ENCODE measurements at places on chromosomes 16 and 17.

DNA sequence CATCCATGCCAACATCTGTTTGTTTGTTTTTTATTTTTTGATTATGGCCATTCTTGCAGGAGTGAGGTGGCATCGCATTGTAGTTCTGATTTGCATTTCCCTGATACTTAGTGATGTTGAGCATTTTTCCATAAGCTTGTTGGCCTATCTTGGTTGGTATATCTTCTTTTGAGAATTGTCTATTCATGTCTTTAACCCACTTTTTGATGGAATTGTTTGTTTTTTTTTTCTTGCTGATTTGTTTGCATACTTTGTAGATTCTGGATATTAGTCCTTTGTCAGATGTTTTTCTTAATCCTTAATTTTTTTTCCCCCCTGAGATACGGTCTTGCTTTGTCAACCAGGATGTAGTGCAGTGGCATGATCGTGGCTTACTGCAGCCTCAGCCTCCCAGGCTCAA is 43.0 kb downstream of the RNF135 start:
- DNase-seq = no peak

GRCh38 chr16:12358898-12359297 is 382.4 kb downstream of the SNX29 start:
- DNase-seq = no peak

- no peak for DNase-seq
These were observed 1.5 kb downstream of the SP2 start for GRCh38 chr17:47897561-47897960.

- no peak for DNase-seq
These were observed 26.7 kb downstream of the DNASE1 start for GRCh38 chr16:3681206-3681605.

GRCh38 chr17:79294459-79295071 is 219.9 kb downstream of the ENGASE start:
- DNase-seq = peak; percentile 46

- DNase-seq = no peak
These were observed 6.1 kb upstream of the EFTUD2 start for GRCh38 chr17:44905006-44906000.

GRCh38 chr17:28509789-28510188 is 3.6 kb downstream of the FOXN1 start:
- DNase-seq = no peak

DNA sequence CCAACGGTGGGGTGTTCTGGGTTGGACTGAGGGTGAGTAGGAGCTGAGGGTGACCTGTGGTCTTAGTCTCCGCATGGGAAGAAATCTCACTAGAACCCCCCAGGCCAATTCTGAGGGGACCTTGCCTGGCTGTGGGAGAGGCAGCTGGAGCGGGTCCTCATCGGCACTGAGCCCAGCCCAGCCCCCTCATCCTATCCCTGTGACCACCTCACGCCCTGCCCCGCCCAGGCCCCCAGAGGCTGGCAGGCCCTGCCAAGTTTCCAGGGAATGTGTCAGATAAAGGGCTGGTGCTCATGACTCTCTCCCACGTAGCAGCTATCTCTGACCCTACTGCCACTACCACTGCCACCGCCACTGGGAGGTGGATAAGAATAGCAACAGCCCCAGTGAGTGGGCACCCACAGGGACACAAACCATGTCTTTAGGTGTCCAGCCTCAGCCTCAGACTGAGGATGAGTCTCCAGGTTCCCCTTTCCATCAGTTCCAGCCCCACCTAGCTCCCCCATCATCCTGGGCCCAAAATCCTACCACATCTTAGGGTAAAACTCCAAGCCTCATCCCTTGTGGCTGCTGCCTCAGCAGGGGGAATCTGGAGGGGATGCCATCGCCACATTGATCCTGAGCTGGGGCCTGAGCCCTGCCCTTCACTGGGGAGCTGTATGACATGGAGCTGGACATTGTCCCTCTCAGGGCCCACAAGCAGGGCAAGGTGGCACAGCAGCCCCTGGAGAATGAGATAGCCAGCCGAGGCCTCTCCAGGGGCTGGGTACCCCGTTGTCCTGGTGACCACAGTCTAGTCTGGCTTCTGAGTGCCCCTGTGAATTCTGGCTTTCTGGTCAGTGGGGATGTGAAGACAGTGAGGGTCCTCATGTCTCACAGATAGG is 14.9 kb downstream of the CDH16 start:
- DNase-seq = no peak

DNA sequence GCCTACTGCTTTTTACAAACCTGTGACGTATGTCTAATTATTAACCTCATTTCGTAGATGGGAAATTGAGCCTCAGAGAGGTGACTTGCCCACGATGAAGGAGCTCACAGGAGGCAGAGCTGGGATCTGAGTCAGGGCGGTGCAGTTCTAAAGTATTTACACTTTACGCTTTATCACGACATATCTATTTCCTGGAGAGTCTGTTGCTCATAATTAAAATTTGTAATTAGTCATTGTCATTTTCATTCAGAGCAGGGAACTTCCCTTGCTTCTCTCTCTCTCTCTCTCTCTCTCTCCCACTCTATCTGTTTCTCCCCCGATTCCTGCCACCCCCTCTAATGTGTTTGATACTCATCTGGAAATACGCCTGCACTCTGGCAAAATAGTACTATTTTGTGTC is 5.9 kb downstream of the SLC5A11 start:
- no peak for DNase-seq

DNA sequence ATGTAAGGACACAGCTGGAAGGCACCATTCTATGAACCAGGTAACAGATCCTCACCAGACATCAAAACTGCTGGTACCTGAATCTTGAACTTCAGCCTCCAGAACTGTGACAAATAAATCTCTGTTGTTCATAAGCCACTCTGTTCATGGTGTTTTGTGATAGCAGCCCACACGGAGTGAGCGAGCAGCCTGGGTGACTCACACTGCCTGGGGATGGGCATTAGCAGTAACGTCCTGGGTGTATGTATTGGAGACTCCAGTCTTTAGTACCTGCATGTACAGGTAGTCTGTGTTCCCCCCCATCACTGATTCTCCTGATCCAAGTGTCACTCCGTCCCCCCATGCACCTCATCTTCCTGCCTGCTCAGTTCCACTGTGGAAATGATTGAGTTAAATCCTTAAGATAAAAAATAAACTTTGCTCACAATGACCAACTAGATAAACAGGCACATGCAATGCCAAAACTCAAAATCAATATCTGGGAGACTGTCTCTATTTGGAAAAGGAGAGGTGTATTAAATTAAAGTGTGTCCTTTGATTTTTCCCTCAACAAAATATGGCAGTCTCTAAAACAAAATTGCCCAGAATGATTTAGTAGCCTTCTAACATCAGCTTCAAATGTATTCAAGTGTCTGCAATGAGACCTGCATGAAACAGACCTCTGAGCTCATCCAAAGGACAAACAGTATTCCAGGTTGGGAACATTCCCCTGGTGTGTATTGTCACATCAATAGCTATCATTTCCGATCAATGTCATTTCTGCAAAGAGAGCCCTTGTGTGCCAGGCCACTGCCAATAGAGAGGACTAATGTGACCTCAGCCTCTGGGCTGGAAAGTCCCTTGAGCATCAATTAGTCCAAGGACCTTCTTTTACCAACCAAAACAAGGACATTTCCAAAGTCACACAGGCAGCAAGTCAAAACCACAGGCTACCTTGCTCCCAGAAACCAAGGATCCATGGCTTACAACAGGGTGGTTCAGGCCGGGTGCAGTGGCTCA is 12.2 kb upstream of the VAT1L start:
- DNase-seq = no peak

- DNase-seq = peak; percentile 10
These were observed 434 bp upstream of the CPSF4L start for GRCh38 chr17:73261952-73262675.

GRCh38 chr17:1516388-1517161 is at the start of gene INPP5K:
INPP5K (minus strand) TSS chr17:1516612; CDS start chr17:1516499, 113 bp downstream.
- peak; percentile 97 for DNase-seq

- DNase-seq = no peak
These were observed 4.0 kb downstream of the MAP2K6 start for GRCh38 chr17:69418535-69418934.

DNA sequence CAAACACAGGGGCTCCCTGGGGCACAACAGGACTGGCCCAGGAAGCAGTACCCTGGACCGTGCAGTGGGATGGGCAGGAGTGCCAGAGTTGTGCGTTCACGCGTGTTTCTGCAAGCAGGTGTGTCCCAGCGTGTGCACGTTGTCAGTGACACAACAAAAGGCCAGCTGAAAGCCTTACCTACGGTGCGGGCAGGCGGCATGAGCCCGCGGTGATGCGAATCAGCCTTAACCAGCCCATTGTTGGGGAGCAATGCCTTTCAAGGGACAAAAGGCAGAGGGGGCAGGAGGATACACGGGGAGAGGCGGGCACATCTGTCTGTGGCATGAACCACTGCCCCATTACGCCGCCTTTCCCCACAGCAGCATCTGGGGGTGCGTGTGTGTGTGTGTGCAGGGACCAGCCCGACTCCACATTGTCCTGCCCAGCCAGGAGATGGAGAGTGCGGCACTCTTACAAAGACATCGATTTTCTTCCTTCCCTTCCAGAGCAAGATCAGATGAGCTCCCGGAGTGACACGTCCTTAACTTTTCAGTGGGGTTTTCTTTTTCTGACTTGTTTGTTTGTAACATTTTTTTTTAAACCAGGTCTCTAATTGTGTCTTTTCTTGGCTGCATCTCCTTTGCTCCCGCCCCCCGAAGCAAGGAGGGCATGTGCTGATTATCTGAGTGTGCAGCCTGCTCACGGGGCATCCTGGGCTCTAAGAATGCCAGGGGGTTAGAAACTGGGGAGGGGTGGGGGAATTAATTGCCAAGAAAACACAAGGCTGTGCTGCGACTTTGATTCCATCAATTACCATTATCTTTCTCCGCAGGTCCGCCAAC is 158.1 kb downstream of the ZNF423 start:
- no peak for DNase-seq

DNA sequence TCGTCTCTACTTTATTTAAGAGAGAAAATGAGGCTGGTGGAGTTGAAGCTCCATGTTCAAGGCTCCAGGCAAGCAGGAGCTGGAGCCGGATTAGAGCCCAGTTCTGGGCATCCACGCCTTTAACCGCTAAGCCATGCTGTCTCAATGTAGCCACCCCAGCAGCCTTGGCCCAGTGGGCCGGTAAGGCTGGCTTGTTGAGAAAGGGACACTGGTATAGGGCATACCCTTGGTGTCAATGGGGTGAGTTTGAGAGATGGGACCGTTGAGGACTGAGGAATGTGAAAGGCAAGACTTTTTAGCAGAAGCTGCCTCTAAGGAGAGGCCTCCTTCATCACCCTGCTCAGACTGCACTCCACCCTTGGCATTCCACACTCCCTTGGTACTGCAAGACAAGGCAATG is 147.4 kb downstream of the CYLD start:
- no peak for DNase-seq

GRCh38 chr17:48878920-48879898 is 13.4 kb upstream of the ATP5MC1 start:
- peak; percentile 65 for DNase-seq

DNA sequence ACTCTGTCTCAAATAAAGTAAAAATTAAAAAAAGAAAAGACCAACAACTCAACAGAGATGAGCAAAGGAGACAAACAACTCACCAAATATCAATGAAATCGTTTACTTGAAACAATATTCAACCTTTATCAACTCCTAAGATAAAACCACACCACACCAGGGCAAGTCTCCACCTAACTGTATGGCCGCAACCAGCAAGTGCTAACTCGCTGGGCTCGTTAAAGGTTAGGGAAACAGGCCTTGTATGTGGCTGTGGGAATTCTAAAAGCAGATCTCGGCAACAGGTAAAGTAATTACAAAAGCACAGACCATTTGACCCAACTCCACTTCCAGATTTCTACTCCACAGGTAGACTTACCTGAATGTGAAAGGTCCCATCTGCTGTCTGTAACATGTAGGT is 9.3 kb downstream of the ZCCHC14 start:
- no peak for DNase-seq

DNA sequence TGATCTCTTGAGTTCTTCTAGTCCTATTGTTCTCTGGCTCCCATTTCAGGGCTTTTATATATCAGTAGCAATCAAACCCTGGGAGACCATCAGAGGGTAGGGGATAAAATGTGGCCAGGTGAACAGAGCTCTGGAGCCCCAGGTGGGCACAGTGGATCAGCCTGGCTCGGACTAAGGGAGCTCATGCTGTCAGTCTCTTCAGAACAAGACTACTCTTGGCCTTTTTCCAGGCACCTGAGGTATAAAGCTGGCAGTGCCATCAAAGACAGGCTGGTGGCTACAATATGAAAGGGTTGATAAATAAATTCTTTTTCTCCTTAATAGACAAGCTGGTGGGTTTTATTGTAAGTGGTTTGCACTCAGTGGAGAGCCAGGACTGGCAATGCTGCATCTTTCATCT is 160.0 kb upstream of the CCL2 start:
- no peak for DNase-seq

GRCh38 chr17:3827124-3827773 is 18.8 kb downstream of the NCBP3 start:
- DNase-seq = peak; percentile 78

GRCh38 chr16:57724531-57724930 is 11.0 kb upstream of the KATNB1 start:
- no peak for DNase-seq

DNA sequence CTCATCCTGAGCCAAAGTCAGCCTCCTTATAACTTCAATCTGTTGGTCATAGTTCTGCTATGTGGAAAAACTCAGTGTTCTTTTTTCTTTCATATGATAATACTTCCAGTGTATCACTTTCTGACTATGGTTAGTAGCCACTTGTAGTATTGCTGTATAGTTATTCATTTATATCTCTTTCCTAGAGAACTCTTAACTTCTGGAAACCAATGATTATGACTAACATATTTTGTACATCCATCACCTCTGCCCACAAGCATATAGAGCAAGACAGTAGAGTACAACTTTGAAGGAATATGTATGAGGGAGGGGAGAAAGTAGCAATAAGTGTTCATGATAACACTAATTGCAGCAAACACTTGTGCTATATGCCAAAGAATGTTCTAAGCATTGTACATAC is 38.6 kb downstream of the COX10 start:
- no peak for DNase-seq

GRCh38 chr17:79944821-79945391 is 90.8 kb downstream of the TBC1D16 start:
- no peak for DNase-seq

DNA sequence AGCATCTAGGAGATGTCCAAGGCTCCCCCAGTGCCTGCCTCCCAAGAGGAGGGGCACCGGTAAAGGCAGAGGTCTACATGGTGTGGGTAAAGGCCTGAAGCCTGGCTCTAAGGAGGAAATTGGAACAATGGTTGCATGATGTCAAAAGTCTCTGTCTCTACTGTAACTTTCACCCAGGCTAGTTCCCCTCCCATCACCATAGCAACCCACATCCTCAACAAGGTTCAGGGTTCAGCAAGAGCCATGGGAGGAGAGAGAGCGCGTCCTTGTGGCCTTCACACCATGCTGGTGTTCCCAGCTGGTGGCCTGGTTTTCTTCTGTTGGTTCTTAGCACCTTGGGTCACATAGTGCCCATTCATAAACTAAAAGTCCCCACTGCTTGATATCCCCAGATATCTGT is 196.7 kb upstream of the CDH5 start:
- DNase-seq = no peak

All from fibroblast of upper back skin (primary cell).